IPS DF 19.7 (cell line): ENCODE measurements at places on chromosomes 5 and 9.
A peak's percentile ranks its signal among the peaks of the same experiment; 100 is the strongest.

DNA sequence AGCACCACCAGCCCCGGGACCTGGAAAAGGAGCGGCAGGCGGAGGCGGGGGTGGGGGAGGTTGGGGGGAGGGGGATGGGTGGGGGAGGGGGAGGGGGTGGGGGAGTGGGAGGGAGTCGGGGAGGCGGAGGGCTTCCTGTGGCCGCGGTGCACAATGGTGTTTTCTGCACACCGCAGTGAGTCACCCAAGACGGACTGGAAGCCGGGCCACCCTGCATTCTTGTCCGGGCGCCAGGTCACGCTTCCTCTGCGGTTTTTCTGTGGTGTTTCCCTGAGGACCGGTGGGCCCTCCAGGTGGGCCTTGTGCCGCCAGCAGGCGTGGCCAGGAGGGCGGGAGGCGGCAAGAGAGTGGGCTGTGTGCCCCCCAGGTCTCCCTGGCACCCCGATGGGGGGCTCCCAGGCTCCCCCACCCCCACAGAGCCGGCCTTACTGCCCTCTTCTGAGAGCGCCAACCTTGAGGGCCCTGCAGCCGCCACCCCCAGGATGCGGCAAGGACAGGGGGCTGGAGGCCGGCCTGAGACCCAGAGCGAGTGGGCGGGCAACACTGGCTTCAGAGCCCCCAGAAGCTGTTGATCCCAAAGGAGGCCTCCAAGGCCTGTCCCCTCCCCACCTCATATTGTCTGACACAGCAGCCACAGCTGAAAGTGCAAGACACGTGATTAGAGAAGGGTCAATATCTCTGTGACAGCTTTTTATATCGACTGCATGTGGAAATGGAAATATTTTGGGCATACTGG is 11.1 kb downstream of the EXD3 start:
- DNase-seq, result no peak

DNA sequence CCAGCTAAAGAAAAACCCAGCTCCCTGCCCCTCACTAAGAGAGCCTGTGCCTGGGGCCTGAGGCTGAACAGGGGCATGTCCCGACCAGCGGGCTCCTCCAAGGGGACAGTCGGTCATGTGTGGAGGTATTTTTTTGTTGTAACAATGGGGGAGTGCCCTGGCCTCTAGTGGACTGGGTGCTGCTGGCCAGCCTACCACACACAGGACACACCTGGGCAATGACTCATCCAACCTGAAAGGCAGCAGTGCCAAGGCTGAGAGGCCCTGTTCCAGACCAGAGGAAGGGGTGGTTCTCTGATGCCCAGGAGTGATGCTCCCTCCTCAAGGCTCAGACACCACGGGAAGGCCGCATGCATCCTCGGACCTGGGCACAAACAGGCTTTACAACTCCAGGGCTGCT is 181.5 kb downstream of the OLFM1 start:
- DNase-seq, result no peak

GRCh38 chr5:30390095-30390494 is 803.4 kb upstream of the CDH6 start:
- DNase-seq, result no peak

- DNase-seq, result no peak
These were observed 3.3 kb upstream of the CDC20B start for GRCh38 chr5:55176176-55176818.

GRCh38 chr9:125493881-125494652 is 212.9 kb downstream of the MAPKAP1 start:
- DNase-seq, result no peak

GRCh38 chr9:137606734-137607138 is 1.2 kb downstream of the ARRDC1 start:
- no peak for DNase-seq

GRCh38 chr5:10277773-10278630 is 27.9 kb downstream of the CCT5 start:
- DNase-seq, result no peak

- no peak for DNase-seq
These were observed 204.4 kb downstream of the SNCAIP start for GRCh38 chr5:122516432-122516743.

DNA sequence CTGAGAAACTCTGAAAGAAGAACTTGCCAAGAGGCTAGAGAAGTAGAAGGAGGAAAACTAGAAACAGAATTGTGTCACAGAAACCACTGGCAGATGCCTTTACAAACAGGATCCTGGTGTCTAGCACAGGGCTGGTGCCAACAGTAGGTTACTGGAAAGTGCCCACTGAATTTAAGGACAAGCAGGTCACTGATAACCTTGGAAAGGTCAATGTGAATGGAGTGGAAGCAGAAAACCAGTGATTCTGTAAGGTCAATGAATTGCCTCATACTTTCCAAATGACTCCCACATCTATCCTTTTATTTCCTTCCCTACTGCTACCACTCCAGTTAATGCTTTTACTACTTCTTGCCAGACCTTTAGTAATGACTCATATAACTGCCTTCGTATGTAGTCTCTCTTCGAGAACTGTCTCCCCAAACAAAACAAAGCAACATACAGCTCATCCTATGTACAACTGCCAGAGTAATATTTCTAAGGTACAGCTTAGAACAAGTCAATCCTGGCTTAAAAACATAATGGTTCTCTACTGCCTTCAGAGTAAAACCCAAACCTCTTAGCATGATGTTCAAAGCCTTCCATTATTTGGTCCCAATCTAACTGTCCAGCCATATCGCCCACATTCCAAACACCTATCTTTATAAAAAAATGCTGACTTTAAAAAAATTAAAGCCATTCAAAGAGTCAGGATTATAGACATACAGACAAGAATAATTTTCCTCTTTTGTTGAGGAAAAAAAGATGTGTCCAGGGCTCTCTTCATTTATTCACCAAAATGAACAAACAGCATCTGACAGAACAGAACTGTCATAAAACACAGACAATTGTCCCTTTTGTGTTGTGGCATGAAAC is 52.5 kb downstream of the NR3C1 start:
- no peak for DNase-seq

DNA sequence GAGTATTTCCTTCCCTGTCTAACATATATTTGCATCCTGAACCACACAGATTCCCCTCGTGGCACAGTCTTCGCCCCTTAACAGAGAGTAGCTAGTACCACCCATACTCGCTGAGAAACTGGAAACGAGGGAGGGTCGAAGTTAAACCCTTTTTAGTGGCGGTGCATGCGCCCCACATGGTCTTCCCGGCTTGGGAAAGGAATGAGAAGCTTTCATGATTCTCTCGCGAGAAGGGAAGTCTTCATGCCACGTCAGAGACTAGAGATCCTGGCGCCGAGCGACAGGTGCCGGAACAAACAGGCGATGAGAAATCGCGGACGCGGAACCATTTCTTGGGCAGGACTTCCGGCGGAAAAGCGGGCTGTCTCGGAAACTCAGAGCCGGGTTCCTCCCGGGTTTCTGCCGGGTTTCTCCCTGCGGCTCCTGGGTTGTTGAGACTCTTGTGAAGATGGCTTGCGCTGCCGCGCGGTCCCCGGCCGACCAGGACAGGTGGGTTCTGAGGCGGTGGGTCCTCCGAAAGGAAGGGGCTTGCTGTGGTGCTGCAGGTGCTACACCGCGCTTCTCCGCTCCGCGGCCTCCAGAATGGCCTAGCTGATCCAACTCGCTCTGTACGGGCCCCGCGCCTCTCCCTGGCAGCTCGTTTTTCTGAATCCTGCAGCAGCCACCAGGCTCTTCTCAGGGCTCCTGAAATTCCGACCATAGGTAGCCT is at the start of gene SRP19:
SRP19 (plus strand) TSS at position 359 of the 709 bp plus-strand sequence; CDS start at position 449, 90 bp downstream.
- peak; percentile 97 for DNase-seq

DNA sequence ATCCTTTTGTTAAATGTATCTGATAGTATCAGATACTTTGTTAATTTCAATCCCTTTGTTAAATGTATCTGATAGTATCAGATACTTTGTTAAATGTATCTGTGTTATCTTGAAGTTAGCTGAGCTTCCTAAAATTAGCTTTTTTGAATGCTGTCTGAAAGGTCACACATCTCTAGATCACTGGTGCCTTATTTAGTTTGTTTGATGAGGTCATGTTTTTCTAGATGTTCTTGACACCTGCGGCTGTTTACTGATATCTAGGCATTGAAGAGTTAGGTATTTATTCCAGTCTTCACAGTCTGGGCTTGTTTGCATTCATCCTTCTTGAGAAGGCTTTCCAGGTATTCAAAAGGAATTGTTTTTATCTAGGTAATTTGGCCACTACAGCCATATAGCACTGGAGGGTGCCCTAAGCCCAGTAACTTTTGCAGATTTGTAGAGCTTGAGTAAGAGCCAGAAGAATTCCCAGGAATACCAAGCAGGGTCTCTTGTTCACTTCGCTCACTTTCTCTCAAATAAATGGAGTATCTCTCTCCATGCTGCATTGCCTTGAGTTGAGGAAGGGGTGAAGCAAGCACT is 435.4 kb upstream of the GRAMD2B start:
- peak; percentile 40 for DNase-seq

GRCh38 chr9:8349376-8349775 is 549.8 kb upstream of the DMAC1 start:
- no peak for DNase-seq

- no peak for DNase-seq
These were observed at the start of gene EXOC3 for GRCh38 chr5:442335-443238. EXOC3 (plus strand) TSS chr5:443176; CDS start chr5:446206, 3,030 bp downstream.

DNA sequence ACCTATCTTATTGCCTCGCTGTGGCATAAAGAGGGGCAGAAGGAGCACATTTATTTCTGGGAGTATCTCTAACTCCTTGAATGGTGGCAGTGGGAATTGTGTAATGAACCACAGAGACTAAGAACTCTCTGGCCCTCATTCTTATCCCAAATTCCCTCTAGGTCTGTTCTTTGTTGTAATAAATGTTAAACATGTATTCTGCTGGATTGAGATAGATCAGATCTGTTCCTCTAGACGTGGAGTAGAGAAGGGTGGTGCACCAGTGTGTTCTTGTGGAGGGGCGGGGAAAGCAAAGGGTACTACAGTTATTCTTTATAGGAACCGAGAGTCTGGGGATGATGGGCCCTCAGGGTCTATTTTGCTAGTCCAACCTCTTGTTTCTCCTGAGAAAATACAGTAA is 90.4 kb downstream of the UBE2R2 start:
- no peak for DNase-seq

- DNase-seq, result no peak
These were observed 136.9 kb downstream of the RFK start for GRCh38 chr9:76257311-76257710.

DNA sequence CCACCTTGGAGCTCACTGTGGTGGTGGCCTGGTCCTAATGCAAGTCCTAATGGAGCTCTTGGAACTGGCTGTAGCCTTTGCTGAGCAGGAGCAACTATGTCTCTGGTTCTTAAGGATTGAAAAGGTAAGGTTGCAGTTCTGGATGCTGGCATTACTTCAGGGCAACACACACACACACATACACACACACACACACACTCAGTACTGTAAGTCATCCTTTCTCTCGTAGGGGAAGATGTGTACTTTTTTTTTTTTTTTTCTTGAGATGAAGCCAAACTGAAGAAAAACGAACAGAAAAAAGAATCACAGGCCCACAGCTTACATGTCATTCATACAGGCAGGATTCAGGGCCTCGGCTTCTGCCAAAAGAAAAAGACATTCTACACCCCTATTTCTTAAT is 81.1 kb upstream of the RPS23 start:
- DNase-seq, result no peak

GRCh38 chr5:123441408-123441807 is 18.2 kb upstream of the CEP120 start:
- no peak for DNase-seq

DNA sequence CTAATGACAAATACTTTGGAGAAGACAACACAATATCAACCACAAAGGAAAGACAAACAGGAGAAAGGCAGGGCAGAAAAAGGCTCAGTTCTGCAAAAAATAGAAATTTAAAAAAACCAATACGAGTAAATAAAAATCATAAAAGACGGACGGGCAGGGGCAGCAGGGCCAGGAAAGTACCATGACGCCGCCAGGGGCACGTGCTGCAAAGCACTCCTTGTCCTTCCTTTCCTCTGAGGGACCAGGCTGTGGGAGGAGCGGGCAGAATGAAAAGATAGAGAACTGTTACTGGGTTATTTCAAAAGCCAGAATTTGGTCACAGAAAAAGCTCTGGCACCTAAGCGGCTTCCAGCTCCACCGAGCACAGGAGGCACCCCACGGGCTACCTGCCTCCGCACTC is 53.9 kb downstream of the HABP4 start:
- DNase-seq, result no peak

DNA sequence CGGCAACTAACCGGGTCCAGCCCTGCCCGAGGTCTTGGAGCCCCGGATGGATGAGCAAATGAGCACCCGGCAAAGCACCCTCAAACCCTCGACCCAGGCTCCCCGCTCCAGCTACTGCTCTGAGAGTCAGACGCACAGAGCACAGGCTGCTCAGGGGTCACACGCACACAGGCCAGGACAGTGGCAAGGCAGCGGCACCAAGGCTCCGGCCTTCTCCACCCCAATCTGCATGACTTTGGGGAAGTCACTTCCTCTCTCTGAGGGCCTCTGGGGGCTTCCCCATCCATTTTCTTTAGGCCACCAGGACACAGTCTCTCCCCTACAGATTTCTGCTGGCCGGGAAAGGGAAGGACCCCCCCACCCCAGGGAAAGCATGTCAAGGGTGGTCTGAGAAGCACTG is 18.0 kb downstream of the LHX2 start:
- DNase-seq, result no peak

- no peak for DNase-seq
These were observed 93.5 kb downstream of the SSBP2 start for GRCh38 chr5:81657386-81657785.

GRCh38 chr9:35658968-35659220 is 802 bp downstream of the CCDC107 start:
- DNase-seq, result no peak

DNA sequence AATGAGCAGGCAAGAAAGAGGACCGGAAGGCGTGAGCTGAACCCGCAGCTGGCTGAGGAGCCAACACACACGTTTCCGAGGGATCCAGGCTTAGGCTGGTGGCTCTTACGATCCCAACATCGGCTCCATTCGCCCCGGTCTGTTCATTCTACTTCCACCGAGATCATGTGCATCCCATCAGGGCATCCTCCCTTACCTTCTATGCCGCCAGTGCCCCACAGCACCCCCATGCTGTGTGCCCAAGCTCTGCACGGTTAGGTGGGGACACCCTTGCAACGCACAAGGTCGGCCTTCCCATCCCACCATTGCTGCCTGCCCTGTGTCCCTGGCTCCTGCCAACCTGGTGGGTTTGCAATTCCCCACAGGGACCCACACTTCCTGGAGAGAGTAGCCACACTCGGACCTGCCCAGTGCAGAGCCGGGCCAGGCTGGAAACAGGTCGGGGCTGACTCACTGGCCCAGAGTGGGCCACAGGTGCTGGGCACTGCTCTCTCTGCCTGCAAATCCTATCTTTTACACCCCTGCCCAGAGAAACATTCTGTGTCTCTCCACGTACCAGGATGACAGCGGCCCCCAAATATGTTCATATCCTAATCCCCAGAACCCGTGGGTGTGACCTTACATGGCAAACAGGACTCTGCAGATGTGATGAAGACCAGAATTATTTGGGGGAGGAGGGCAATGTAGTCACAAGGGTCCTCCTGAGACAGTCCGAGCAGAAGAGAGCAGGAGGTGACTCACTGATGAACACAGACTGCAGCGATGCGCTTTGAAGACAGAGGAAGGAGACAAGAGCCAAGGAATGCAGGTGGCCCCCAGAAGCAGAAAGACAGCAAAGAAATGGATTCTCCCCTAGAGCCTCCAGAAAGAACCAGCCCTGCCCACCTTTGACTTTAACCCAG is 182.2 kb downstream of the AUH start:
- DNase-seq, result no peak
